Stimulated activated CD4-positive, alpha-beta T cell treated with anti-CD3 and anti-CD28 coated beads, Interleukin-1b, Interleukin-23, amount 100 ng/mL, for 1 hour (primary cell): ENCODE measurements at places on chromosomes 13 and 19.

GRCh38 chr13:25247360-25247759 lies 39.9 kb downstream of the MTMR6 start:
- no peak for DNase-seq

- no peak for DNase-seq
Measured at GRCh38 chr13:109241160-109241559, 545.2 kb downstream of the IRS2 start.

DNA sequence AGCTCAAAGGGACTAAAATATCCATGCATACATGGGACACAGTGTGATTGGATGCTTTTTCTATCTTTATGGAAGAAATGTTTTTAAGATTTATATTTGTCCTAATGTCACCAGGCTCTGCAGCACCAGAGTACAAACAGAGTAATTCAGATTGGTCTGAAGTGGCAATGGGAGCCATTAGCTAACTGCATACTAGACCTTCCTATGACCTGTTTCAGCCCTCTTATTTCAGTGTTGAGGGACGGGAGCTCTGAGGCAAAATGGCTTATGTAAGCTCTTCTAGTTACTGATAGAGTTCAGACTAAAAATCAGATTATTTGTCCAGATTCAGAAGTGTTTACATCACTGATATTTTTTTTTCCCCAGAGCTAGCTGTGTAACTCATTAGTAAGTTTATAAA lies 4.9 kb downstream of the SLAIN1 start:
- no peak for DNase-seq

DNA sequence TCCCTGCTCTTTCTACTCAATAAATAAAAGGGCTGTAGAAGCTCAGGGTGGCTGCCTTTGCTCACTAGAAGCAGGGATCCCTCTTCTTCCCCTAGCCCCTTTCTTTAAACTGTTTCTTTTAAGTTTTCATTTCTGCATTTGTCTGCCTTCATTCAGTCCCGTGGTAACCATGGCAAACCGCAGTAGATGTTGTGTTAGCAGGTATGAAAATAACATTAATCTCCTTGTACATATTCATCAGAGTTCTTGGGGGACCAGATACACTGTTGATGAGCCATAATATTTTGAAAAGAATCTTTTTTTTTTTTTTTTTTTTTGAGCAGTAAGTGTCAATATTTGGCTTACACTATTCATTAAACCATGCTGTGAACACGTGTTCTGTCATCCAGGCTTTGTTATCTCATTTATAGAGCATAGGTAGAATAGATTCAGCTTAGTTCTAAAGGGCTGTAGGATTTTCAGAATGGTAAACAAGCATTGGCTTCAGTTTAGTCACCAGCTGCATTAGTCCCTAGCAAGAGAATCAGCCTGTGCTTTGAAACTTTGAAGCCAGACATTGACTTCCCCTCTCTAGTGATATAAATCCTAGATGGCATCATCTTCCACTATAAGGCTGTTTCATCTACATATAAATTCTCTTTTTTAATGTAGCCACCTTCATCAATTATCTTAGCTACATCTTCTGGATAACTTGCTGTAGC lies 59.4 kb upstream of the SPRY2 start:
- DNase-seq, result no peak

DNA sequence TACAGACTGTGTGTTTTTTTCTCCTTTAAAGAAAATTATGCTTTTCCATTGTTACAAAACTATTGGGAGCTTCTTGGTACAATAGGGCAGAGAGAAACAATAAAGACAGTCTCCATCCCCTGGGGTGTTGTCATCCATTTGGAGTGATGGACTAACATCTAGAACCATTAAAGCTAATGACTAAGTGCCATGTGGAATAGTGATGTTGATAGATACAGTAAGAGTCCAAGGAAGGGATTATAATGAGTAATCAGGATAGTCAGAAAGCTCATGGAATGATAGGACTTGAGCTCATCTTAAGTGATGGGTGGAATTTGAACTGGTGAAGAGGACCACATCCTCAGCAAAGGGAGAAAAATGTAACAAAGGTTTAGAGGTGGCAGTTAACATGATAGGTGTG lies 24.1 kb upstream of the FRY start:
- DNase-seq, result no peak

GRCh38 chr19:17292301-17293074 lies 10.7 kb downstream of the ABHD8 start:
- peak; percentile 48 for DNase-seq

DNA sequence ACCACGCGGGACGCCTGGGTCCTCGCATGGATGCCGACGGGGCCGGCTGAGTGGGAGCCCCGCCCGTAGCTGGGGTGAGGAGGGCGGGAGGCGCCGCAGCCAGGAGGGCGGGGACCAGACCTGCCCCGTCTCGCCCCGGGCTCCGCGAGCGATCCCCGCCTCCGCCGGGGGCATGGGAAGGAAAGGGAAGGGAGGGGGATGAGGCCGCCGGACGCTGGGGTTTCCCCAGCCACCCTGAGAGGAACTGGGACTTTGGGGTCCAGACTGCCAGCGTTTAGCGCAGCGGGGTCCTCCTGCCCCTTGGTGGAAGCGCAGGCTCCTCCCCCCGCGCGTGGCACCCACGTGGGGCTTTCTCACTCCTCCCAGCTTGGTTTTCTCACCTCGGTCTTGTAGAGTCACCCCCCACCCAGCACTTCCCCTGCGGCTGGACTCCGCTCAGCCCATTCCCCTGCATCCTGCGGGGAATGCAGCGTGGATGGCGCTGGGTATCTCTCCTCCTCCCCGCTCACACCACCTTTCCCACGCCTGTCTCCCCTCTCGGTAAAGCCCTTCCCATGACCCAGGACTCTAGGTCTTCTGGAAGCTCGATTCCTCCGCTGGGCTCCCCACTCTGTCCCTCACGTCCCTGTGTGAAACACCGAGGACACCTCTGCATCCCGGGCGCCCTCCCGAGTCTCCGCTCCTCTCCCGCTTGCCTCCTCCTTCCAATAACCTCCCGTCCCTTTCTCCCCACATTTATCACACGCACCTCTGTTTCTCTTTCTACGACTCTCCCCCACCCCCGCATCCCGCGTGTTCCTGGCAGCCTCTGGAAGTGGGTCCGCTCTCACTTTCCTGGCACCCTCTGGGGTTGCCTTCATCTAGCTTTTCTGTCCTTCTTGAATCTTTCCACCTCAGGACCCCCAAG lies 2.1 kb downstream of the TGFB1 start:
- peak; percentile 65 for DNase-seq

GRCh38 chr13:99281811-99282263 lies 23.7 kb upstream of the GPR18 start:
- no peak for DNase-seq

- no peak for DNase-seq
Measured at GRCh38 chr13:59300355-59301173, 863.2 kb downstream of the DIAPH3 start.

GRCh38 chr19:12841094-12841493 lies 2.8 kb downstream of the MAST1 start:
- DNase-seq, result no peak

DNA sequence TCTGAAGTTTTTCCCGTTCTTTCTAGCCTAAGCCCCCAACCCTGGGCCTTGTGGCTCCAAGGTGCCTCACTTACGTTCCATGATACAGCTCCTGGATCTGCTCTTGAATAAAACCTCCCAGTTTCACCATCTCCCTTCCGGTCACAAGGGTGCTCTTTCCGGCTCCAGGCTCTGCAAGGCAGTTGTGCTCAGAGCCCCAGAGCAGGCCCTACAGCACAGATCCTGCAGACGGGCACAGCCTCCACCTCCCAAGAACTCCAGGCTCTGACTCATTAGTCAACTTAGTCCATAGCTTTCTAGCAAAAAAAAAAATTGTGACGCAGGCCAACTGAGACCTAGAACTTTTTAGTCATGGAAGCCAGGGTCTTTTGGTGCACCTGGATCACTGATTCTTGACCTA lies 33.9 kb upstream of the SLC7A10 start:
- DNase-seq, result no peak

DNA sequence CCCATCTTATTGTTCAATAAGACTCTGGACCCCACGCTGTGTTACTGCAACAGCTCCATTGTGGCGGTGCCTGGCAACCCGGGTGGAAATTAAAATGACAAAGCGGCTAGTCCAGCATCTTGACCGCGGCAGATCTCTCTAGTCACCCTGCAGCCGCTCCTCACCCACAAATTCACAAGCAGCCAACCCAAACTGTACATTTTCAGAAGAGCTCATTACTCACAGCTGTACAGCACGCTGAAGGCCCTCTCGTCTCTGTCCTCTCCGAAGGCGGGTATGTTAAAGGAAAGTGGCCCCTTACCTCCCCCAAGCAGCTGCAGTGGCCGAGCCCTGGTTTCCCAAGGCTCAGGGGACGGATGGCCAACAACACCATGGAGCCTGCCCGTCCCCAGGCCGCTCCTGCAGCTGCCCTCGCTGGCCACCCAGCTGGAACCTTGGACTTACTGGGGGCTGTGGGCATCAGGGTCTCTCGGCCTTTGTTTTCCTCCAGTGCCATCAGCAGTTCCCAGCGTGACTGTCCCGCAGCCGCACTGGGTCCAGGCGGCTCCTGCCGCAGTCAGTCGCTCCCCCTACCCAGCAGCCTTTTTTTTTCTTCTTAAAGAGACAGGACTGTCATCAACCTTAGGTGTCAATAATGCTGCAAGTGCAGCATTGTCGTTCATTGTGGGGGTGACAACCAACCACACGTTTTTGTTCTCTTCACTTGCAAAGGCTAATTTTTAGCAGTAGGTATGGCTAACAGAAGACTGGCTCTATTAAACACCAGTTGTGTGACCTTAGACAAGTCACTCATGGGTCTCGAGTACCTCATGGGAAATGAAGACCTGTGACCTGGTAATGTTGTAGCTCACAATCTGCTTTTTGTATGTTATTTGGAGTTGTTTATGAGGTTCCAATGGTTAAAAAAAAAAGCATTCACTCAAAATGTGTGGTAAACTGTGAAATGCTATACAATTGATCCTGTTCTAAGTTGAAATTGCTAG lies at the start of gene SACS:
SACS (minus strand) TSS at position 532 of the 983 bp plus-strand sequence. CDS start 22,463 bp downstream, outside the sequence.
- DNase-seq, result no peak

DNA sequence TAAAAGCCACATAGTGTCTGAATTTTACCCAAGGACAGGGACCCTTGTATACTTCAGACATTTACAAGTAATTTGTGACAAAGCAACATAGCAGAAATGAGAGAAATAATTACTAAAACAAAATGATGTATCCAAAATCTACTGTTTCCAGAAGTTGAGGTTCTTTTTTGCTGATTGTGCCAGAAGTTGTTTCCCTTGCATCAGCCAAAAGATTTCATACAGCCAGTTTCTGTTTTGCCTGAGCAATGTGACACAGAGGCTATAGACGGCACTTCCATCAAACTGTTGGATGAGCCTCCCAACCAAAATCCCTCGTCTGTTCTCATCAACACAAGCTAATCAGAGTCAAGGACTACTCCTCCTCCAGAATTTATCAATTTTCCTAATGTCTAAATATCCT lies 913.2 kb upstream of the GPC6 start:
- no peak for DNase-seq

DNA sequence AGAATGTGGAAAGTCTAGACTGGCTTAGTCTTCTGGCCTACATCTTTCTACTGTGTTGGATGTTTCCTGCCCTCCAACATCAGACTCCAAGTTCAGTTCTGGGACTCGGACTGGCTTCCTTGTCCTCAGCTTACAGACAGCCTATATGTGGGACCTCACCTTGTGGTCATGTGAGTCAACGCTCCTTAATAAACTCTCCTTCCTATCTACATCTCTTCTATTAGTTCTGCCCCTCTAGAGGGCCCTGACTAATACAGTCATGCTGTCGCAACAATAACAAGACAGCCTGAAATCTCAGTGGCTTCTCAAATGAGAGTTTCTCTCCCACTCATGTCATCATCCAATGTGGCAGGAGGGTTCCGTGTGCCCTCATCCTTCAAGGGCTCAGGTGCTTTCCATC lies 347.8 kb downstream of the MZT1 start:
- DNase-seq, result no peak

DNA sequence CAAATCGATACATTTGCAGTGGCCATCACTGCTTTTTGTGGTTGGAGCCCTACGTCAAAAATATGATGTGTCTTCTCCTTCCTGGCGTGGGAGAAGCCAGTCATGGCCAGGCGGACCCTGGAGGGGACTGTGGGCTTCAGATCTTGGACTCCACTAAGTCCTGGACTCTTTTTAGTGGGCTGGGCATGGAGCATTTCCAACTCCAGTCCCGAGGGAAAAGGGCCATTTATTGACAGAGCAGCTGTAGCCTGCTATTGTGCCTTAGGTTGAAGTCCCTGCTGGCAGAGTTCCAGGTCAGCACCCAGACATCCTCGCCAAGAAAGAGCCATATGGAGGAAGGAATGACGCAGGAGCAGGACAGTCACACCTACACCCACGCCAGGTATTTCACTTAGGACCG lies 179.2 kb upstream of the ZNF507 start:
- DNase-seq, result no peak

GRCh38 chr13:63184693-63185092 lies 1769.0 kb upstream of the PCDH20 start:
- DNase-seq, result no peak

- DNase-seq, result no peak
Measured at GRCh38 chr13:102020611-102021216, 381.1 kb downstream of the FGF14 start.

- no peak for DNase-seq
Measured at GRCh38 chr19:29645911-29646310, 19.4 kb upstream of the PLEKHF1 start.
